H4 (cell line): ENCODE measurements at places on chromosomes 16 and 17. TPM values are rescaled to one million over a fixed set of nuclear protein-coding genes. Genes with fewer than 3 reads are reported as not detected.
A peak's percentile ranks its signal among the peaks of the same experiment; 100 is the strongest.

- no peak for DNase-seq
Observed at GRCh38 chr17:38685491-38685890, 10.7 kb upstream of the EPOP start.

Gene TMEM238L
- total RNA-seq, result not detected in 2 replicates

- DNase-seq, result no peak
Observed at GRCh38 chr16:2236337-2237101, at the start of gene DNASE1L2. DNASE1L2 (plus strand) TSS chr16:2236444; CDS start chr16:2236817, 373 bp downstream.

Gene KCTD5
- 25.3 and 49.7 TPM in 2 replicates for total RNA-seq

DNA sequence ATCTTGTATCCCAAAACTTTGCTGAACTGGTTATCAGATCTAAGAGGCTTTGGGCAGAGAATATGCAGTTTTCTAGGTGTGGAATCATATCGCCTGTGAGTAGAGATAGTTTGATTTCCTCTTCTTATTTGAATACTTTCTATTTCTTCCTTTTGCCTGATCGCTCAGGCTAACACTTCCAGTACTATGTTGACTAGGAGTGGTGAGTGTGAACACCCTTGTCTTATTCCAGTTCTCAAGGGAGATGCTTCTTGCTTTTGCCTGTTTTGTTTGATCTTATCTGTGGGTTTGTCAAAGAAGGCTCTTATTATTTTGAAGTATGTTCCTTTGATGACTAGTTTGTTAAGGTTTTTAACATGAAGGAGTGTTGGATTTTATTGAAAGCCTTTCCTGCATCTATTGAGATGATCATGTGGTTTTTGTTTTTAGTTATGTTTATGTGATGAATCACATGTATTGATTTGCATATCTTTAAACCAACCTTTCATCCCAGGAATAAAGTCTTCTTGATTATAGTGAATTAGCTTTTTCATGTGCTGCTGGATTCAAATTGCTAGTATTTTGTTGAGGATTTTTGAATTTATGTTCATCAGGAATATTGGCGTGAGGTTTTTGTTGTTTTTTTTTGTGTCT, 17.0 kb upstream of the CCL13 start:
- no peak for DNase-seq

DNA sequence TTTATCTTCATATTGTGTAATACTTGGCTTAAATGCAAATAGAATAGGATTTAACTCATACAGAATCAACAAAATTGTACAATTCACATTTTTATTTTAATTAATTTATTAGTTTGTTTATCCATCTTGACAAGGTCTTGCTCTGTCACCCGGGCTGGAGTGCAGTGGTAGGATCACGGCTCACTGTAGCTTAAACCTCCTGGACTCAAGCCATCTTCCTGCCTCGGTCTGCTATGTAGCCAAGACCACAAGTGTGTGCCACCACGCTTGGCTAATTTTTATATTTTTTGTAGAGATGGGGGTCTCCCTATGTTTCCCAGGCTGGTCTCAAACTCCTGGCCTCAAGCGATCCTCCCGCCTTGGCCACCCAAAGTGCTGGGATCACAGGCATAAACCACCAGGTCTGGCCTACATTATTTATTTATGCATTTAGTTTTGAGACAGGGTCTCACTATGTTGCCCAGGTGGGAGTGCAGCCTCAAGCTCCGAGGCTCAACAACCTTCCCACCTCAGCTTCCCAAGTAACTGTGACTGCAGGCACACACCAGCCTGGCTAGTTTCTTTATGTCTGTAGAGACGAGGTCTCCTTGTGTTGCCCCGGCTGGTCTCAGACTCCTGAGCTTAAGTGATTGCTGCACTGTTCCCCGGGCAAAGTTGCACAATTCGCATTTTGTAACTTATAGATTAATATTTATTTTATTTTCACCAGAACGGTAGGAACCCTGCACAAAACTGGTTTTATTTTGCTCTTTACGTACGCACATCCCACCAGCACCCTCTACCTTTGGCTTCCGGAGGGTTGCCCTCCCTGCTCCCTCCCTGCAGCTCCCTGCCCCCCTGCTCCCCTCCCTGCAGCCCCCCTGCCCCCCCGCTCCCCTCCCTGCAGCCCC, 4.9 kb downstream of the DPEP1 start:
- no peak for DNase-seq

GRCh38 chr17:71849783-71850768, 270.7 kb upstream of the SOX9 start:
- DNase-seq, result no peak

Gene MYOCD
- total RNA-seq, result 4.9 and 9.3 TPM in 2 replicates

DNA sequence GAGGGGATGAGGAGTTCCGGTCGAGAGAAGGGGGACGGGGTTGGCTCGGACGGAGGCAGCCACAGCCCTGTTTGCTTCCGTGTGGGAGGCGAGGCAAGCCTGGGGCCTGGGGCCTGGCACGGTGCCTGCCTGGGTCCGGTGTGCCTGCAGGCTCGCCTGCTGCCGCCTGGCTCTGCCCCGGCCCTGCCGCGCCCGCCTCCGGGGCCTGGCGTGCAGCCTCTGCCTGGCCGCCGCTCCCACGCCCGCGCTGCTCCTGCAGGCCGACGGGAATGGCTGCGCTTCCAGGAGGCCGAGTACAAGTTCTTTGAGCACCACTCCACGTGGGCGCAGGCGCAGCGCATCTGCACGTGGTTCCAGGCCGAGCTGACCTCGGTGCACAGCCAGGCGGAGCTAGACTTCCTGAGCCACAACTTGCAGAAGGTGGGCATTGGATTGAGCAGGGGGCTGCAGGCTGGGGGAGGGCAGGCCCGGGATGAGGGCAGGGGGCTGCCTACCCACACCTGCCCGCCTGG, 53.1 kb downstream of the MRC2 start:
- DNase-seq, result no peak

DNA sequence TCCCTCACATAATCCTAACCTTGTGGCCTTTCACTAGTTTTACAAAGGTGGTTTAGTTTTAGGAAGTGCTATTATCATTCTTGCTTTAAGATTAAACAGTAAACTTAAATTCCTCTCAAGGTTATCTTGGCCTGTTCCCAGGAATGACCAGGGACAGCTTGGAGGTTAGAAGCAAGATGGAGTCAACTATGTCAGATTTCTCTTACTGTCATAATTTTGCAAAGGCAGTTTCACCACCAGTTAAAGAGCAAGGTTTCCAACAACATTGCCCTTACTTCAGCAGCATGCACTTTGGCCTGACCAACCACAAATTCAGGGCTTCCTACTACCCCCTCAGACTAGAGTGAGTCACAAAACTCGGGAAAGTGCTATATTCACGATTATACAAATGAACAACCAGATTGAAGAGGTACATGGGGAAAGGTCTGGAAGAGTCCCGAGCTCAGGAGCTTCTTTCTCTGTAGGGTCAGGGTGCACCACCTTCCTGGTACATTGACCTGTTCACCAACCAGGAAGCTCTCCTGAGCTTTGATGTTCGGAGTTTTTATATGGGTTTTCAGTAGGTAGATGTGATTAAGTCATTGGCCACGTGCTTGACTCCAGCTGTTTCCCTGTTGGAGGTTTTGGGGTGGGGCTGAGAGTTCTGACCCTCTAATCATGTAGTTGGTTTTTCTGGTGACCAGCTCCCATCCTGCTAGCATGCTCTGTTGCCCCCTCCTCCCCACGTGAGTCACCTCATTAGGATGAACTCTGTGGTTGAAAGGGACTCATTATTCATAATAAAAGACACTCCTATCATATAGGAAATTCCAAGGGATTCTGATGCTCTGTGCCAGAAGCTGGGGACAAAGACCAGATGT, 19.4 kb downstream of the RHOT1 start:
- DNase-seq, result peak; percentile 58

Gene NXPH3
- total RNA-seq, result 0.15 and 0.23 TPM in 2 replicates

DNA sequence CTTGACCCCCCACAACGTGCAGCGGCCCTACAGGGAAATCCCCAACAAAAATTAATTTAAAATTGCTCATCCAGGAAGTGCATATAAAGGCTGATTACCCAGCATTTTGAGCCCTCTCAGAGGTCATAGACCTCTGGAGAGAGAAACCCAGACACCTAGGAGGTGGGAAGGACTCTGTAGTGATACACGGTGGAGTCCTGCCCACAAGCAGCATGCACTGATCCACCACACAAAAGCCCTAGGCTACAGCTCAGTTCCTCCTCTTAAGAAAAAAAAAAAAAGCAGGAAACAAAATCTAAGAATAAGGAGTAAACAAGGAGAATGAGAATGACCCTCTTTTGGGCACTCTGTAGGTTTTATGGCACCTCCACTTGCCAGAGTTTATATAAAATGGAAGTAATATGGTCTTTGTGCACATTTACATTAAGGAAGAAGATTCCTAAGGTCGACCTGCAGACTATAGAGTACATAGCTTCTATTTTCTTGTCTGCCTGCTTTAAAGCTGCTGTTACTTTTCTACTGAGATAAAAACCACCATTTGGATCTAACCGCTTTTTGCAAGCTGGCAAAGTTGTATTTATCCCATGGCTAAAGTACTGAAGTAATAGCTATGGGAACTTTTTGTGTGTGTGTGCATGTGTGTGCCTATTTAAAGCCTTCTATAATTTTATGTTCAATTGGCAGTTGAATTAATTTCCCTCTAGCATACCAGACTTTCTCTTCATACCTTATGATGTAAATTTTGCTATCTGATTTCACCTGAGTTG, 46.9 kb downstream of the ACSM1 start:
- no peak for DNase-seq

- DNase-seq, result no peak
Observed at GRCh38 chr16:27174007-27174406, 29.3 kb upstream of the KDM8 start.

Gene SLC5A2
- not detected in 2 replicates for total RNA-seq

DNA sequence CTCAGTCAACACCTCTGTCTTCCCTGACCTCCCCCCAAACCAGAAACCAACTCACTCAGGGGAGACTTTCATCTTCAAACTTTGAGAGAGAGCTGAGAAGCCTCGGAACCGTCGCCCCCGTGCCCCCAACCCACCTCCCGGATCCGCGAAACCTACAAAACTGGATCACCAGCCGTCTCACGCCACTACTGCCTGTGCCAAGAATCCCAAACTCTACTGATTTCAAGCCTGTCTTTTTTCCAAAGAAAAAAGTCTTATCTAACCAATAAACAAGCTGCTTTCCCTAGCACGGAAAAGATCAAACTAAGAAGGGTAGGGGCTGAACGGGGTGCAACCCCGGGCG, 2.0 kb downstream of the AXIN2 start:
- no peak for DNase-seq

- DNase-seq, result peak; percentile 15
Observed at GRCh38 chr16:13519871-13520270, 400.1 kb upstream of the ERCC4 start.

DNA sequence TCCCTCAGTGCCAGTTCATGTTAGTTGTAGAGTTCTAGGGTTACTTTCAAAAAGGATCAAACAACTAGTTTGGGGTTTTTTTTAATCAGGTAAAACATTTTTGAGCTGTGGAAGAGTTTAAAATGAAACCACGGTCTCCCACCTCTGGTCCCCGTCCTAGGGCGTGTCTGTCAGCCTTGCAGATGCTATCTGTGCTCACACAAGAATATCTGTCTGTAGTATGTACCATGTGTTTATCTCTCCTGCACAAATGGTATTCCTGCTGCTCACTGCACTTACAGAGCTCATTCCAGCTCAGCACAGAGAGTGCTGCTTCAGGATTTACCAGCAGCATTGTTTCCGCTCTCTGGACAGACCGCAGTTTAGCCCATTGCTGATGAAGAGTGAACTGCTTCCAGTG, 38.9 kb downstream of the UBN1 start:
- no peak for DNase-seq

DNA sequence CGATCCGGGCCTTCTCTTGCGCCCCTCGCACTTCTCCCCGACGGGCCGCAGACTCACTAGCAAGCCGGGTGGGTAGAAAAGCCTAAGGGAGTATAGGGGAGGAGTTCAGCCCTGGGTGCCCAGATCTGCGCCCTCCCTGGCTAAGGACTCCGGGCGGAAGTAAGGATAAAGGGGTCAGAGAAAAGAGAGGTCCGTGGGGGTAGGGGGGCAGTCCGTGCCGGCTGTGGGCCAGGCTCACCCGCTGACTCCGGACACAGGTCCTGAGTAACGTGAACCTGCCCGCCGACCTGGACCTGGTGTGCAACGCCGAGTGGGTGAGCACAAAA, 1.8 kb downstream of the NAGS start:
- DNase-seq, result no peak

Gene UTS2R
- total RNA-seq, result not detected in 2 replicates

Gene SNX20
- total RNA-seq, result not detected in 2 replicates

- DNase-seq, result no peak
Observed at GRCh38 chr16:10877472-10877946, 507 bp downstream of the CIITA start.

DNA sequence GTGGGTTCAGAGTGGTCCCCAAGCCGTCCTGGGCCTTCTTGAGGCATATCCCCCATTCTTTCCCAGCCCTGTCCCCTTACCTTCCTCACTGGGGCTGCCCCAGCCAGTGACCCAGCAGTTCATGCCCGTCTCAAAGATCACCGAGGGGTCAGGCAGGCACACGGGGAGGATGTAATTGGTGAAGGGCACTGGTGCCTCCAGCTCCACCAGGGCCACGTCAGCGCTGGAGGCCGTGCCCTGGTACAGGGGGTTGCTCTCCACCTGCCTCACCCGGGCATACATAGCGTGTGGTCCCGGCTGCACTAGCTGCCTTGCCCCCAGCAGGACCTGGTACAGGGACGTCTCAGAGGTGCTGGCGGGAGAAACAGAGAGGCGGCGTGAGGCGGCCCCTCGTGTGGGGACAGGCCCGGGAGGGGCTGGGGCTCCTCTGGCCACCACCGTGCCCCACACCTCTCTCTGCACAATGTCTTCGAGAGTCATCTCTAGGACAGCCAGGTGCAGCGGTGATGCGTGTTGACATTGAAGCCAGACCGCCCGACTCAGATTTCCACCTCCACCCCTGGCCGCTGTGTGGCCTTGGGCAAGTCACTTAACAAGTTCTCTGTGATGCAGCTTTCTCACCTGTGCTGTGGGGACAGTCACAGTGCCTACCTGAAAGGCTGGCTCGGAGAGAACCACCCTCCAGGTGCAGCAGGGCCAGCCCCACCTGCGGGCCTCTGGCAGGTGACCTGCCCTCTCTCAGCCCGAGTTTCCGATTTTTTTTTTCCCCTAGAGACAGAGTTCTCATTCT, 5.8 kb downstream of the PRSS27 start:
- no peak for DNase-seq
